Right renal cortex interstitium (tissue), 3 donors: ENCODE measurements at places on chromosomes 12 and 14.

DNA sequence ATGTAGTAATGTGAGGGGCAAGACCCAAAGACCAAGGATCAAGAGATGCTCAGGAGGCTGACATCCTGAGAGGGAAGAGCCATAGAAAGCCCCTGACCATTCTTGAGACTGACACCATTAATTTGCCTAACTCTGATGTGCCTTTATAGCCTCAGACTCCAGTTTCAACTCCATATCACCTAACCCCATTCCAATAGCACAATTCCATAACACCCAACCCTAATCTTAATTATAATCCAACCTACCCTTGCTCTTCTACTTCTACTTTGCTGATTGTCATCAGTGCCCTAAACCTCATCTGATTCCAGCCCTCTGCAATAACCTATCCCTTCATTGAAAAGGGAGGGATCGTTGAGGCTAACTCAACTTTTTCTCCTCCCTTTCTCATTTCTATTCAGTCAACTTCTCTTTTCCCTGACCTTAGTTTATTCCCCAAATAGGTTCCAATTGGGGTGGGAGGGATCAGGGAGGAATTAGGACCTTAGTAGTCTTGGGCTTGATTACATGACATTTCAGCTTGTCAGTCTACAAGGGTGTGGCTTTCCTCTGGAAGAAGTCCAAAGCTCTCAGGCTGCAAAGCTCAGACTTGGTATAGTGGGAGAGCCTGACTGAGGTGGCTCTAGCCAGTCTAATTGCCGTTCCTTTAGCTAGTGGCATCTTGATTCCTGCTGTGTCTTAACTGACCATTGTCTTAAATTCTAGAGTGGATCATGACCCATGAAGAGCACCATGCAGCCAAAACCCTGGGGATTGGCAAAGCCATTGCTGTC, 3.1 kb downstream of the PFKM start:
- no peak for DNase-seq

GRCh38 chr14:61103541-61104339, 122.7 kb downstream of the SLC38A6 start:
- no peak for DNase-seq

GRCh38 chr12:40208707-40209446, 15.9 kb upstream of the LRRK2 start:
- no peak for DNase-seq

- DNase-seq = no peak
Observed at GRCh38 chr12:71760471-71760870, 5.8 kb downstream of the RAB21 start.

DNA sequence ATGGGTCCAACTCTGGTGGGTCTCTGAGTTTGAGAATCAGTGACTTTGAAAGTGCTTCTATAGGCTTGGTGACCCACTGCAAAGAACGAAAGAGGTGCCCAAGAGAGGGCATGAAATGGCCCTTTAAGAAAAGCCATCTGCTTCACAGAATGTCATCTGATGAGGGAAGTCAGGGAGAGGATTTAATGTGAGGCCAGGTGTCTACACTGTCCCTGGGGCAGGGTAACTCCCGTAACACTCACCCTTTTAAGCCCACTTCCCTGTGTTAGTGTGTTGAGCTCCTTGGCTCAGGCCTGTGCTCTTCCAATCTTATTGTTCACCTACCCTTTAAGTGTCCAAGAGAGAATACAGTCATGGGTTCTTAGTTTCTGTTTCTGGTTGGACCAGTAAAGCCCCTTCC, 16.4 kb upstream of the SRSF5 start:
- DNase-seq = no peak

DNA sequence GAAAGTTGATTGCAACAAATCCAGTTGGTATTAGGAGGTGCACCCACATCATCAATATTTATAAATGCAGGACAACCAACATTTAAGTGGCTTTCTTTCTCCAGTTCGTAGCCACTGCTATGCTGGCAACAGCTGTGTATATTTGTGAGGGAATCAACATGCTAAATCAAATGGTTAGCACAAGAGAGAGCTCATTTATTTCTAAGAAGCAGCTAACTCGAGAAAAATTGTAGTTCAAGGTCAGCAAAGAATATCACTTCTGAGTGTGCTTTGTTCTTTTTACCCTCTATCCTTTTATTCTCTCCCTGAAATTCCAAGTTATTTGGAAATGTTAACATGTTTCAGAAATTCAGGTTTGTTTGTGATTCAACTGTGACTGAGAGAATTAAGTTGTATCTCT, 137.3 kb downstream of the NAV3 start:
- no peak for DNase-seq

DNA sequence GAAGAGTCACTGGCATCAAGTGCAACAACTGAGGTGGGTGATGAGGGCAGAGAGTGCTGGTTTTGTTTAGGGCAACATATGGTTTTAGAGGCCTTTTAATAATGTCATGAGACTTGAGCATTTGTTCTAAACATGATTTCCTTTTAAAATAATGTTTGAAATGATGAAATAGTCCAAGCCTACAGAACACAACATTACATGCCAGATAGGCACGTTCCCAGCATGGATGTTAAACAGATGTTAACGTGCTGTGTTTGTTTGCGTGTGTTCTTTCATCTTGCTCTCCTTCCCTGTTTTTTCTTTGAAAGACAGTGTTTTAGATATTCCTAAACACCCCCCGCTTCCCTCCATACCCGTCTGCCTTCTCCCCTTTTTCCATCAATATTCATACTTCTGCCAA, 82.3 kb downstream of the RGS6 start:
- no peak for DNase-seq

DNA sequence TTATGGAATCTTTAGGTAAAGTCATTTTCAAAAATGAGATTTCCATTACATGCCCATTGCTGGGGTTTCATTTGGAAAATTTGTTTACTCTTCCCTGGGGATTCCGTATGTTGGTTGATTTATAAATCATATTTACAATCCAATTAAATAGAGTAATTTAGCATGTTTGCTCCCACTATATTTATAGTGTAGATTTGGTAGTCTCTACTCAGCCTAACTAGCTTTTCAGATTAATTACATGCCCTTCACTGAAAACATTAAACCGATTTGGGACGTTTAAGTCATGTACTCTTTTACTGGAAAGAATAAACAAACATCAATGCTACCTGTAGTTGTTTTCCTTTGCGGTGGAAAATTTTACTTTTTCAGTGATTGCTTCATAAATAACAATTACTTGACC, 10.4 kb downstream of the PAX9 start:
- DNase-seq = no peak

- no peak for DNase-seq
Observed at GRCh38 chr12:104510873-104511440, 54.2 kb downstream of the CHST11 start.
